CD8-positive, alpha-beta memory T cell (primary cell): ENCODE measurements at places on chromosomes 5 and 9.

DNA sequence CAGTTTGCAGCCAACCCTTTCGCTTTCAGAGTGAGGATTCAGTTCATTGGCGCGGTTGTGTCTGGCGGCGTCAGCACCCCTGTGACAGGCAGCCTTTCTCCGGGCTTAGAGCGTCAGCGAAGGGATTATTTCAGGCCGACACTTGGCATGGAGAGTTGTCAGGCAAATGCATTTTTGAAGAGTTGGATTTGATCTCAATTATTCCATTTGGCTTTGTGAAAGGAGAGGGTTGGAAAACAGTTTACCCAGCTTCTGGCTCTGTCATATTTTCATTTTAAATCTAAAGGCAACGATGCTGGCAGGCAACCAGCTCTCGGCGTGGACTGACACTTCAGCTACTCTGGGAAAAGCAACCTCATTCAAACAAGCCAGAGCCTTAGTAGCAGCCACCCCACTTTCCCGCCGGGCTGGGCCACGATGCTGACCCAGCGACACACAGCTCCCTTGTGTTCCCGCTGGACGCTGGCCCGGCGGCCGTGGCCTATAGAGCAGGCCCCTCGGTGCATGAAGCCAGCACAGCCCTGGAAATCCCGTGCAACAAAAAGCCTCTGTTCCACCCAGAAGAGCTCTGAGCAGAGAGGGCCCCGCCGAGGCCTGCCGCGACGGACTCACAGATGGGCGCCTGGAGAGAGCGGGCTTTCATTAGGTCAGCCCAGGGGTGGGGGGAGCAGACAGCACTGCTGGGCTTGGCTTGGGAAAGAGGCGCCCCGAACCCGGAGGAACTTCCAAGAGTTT lies 28.9 kb upstream of the LPCAT1 start:
- no peaks in the 10 kb centered on the region for H3K4me1 ChIP-seq
- H3K4me3 ChIP-seq, result no peak overlapping the region
- no peaks in the 10 kb centered on the region for H3K36me3 ChIP-seq
- no peaks in the 10 kb centered on the region for H3K27me3 ChIP-seq
- no peak for DNase-seq

GRCh38 chr9:92723299-92723625 lies 41.4 kb downstream of the BICD2 start:
- no peak for DNase-seq
- H3K4me1 ChIP-seq, result no peaks in the 10 kb centered on the region
- H3K36me3 ChIP-seq, result peaks cover 28% of the 10 kb centered on the region
- no peaks in the 10 kb centered on the region for H3K27me3 ChIP-seq
- H3K27ac ChIP-seq, result no peak overlapping the region

DNA sequence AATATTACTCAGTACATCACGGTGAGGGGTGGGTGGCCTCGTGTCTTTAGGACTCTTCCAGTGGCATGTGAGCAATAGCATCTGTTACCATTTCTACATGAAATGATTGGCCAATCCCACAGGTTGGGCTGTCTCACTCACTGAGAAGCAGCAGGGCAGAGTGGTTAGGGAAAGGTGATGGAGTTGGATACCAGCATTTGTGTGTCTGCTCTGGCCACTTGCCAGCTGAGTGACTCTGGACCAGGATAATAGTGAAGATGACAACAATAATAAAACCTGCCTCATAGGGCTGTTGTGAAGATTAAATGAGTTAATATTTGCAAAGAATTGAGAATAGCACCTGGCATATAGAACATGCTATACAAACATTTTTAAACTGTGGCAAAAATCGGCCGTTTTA lies 42.0 kb downstream of the IQGAP2 start:
- no peak for DNase-seq
- no peak overlapping the region for H3K4me3 ChIP-seq
- H3K36me3 ChIP-seq, result peaks cover 3% of the 10 kb centered on the region
- no peak overlapping the region for H3K27ac ChIP-seq
- no peaks in the 10 kb centered on the region for H3K27me3 ChIP-seq

GRCh38 chr5:105054406-105054805 lies 1491.8 kb upstream of the NUDT12 start:
- DNase-seq, result no peak
- H3K36me3 ChIP-seq, result no peaks in the 10 kb centered on the region
- no peak overlapping the region for H3K4me3 ChIP-seq
- no peaks in the 10 kb centered on the region for H3K27me3 ChIP-seq
